Activated CD4-positive, alpha-beta T cell treated with anti-CD3 and anti-CD28 coated beads for 4 hours (primary cell): ENCODE measurements at places on chromosomes 5 and 9.

DNA sequence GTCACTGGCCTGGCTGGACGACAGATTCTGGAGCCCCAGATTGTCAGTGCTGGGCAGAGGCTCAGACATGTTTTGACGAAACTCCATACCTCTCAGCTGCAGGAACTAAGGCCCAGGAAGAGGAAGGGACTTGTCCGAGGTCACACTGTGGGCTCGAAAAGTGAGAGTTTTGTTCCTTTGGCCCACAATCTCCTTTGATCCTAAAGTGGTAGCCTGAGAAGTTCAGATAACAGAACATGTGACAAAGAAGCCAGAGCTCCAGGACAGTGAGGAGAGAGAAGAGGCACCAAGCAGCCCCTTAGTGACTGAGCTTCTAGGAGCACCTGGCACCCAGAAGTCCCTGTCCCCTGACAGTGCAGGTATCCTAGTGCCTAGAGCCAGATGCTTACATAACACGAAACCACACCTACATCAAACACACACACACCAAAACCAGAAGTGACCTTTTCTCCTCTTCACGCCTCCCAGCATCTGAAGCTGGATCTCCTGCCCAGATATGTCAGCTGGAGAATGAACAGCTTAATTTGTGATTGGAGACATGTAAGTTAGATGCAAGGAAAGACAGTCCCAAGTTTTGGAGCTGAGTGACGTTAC, 88.9 kb downstream of the ADRB2 start:
- no peak for DNase-seq

DNA sequence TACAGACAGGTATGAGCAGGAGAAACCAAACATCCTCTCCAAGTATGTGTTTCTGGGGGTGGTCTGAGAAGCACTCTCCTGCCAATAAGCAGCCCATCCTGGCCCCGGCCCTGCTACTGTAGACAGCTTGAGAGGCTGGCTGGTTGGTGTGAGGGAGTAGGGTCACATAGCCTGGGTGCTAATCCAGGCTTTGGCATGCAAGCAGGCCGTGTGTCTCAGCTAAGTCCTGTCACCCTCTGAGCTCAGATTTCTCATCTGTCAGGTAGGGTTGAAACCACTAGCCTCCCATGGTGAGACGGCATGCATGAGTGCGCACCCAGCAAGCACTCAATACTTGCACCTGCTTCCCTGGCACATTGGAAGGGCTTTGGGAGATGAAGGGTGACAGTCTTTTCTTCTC, 49.8 kb upstream of the PHYKPL start:
- no peak for DNase-seq

DNA sequence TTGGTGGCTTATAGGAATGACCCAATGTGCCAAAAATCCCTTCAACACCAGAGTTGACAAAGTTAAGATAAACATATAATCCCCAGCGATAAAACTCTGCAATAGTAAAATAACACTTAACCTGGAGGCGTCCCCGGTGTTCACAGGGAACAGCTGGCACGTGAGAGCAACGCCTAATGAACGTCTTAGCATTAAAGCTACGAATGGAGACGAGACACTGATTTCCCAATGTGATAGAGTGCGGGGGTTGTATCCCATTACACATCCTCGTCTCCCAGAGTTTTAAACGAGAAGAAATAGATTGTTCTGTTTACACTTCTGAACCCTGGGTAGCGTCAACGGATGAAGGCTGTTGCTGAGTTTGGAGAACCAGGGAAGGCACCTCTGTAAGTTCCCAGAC, 57.6 kb downstream of the PTCH1 start:
- DNase-seq, result no peak

GRCh38 chr5:123706531-123706930, 194.6 kb downstream of the CSNK1G3 start:
- DNase-seq, result no peak

- no peak for DNase-seq
These were observed 91.7 kb downstream of the GNA14 start for GRCh38 chr9:77556396-77556795.

DNA sequence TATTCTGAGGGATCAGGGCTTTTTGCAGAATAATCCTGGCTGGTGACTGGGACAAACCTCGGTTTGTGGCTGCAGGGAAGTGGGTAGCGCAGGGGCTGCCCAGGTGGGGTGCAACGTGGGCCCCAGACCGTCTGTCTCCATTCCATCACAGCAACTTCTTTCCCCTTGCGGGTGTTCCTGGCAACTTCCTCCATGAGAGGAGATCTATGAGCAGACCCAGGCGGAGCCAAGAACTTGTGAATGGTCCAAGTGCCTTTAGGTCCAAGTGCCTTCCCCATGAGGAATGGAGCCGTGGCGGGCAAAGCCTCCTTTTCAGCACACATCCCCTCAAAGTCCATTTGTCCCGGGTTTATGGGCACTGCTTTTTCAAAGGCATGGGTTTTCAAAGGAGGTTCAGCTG, 136.5 kb downstream of the PHF2 start:
- DNase-seq, result no peak

DNA sequence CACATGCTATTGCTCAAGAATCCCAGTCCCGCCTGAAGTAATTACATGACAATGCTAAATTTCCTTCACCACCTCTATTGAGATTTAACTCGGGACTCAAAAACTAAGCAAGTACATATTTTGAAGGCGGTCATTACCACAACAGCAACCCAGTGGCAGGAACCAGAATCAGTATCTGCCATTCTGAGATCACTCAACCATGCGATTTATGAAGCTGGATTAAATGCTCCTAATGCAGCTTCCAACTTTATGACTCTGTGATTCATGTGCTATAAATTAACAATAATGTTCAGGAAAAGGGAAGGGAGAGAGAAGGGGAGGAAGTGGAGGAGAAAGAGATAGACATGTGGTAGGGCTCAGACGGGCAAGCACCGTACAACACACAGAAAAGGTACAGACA, 194.7 kb downstream of the DNAH5 start:
- no peak for DNase-seq

DNA sequence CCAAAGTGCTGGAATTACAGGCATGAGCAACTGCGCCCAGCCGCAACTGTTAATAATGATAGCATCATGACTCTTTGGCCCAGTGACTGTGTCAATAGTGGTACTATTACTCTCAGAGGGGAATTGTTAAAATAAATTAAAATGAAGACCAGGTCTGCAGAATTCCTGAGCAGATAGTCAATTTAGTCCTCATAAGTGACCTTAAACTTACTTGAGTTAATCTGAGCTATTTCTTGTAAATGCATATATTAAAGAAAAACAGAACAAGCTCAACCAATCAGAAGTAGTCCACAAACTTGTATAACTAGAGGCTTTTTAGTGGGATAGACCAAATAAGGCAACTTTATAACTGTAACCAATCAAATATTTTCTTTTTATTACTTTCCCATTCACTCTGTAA, 1.7 kb upstream of the RECK start:
- no peak for DNase-seq

DNA sequence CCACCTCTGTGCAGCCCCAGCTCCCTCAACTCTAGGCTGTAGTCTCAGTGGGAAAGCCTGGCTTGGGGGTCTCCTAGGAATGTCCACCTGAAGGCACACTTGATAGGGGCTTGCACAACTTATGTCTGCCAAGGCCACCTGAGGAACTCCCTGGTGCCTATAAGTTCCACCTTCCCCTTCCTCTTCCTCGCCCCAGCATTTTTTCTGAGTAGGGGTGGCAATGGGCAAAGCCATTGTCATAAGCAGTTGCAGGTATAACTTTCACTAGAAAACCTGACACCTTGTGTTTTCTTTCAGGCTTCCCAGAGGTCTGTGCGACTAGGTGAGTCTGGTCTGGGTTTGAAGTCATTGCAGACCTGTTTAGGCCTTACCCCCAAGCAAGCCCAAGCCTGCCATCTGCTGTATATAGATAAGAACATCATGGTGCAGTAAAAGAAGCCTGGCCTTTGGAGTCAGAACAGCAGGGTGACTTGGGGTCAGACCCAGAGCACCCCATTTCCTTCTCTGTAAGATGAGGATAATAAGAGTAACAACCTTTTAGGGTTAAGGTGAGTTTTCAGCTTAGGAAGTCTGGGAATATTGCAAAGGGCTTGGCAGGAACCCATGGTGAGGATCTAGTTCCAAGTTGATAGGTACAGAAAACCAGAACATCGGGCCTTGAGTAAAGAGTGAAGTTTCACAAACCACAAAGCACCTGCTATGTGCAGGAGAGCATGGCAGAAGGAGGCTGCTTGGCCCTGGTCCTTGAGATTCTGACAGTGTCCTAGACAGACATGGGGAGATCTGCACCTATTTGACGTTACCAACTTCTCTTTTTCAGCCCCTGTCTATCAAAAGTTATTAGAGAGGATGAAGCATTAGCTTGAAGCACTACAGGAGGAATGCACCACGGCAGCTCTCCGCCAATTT, 33.8 kb downstream of the TGFBI start:
- DNase-seq, result no peak

GRCh38 chr9:93630806-93631411, 54.5 kb downstream of the PHF2 start:
- no peak for DNase-seq

DNA sequence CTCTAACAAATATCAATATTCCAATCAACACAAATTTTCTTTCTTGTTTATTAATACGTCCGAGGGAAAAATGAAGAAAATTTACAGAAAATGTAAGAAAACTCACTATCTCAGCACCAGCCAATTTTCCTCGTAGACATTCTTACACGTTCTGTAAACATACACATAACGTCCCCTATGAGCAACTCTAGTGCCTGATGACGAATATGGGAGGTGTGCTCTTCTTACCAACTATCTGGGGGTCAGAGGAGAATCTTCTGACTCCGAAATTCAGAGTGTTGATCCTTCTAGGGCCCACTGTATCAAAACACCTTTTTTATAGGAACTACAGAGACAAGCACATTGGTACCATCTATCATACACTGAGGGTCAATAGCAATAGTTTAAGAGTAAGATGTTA, 198.7 kb downstream of the GAPVD1 start:
- DNase-seq, result no peak

GRCh38 chr5:75551471-75551870, 39.8 kb downstream of the POLK start:
- no peak for DNase-seq

- no peak for DNase-seq
These were observed 191.1 kb downstream of the EBF1 start for GRCh38 chr5:158908425-158909220.

DNA sequence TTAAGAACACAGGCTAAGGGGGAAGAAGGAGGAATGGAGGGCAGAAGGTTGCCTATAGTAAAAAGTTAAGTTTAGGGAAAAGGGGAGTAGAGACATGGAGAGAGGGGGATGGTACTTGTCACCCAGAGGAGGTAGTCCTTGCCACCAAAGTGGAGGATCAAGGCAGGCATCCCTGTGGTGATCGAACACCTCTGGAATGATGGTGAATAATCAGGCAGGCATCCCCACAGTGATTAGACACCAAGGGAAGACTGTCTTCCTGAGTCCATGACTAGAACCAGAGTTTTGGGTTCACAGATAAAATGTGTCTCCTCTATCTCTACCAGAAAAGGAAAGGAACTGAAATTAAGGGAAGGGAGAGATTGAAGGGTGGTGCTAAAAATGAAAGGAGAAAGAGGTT, 19.2 kb upstream of the HMGCS1 start:
- DNase-seq, result no peak
